Activated naive CD4-positive, alpha-beta T cell treated with anti-CD3 and anti-CD28 coated beads, Interleukin-2, amount 50 U/mL, for 72 hours (primary cell): ENCODE measurements at places on chromosomes 3 and 15.

DNA sequence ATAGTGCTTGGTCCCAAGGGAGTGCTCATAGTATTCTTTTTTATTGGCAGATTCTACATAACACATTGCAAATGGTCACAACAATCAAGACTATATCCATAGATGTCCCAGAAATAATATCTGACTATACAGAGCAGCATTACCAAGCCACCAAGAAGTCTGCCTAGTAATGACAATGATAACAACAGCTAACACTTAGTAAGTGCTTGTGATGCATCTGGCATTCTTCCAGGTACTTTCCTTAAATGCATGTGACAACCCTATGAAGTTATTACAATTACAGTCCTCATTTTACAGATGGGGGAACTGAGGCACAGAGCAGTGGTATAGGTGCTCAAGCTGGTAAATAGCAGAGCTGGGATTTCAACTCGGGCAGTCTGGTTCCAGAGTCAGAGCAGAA lies 49.6 kb upstream of the ICE2 start:
- no peak for DNase-seq

DNA sequence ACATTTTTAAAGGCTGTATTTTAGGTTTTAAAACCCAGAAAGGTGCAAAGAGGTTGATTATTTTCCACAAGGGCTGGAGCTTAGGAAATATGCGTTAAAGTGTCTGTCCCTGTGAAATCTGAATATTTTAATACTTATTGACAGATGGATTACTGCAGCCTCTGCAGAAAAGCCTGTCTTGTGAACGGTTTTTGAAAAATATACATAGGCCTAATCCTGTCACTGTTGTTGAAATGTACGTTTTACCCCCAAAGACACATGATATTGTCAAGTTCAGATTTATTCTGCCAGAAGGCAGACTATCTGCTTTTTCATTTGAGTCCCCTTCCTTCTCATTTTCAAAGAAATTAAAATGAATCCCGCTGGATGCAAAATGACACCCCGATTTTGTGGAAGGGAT lies 2.2 kb upstream of the BCL6 start:
- DNase-seq: no peak

GRCh38 chr3:126649556-126650092 lies 5.3 kb downstream of the TXNRD3 start:
- no peak for DNase-seq

- DNase-seq: no peak
These were observed 1.1 kb downstream of the NPTN start for GRCh38 chr15:73631915-73632669.

GRCh38 chr15:80679167-80679803 lies 15.8 kb upstream of the ABHD17C start:
- no peak for DNase-seq

GRCh38 chr3:140143367-140144069 lies 208.5 kb downstream of the CLSTN2 start:
- DNase-seq: no peak

DNA sequence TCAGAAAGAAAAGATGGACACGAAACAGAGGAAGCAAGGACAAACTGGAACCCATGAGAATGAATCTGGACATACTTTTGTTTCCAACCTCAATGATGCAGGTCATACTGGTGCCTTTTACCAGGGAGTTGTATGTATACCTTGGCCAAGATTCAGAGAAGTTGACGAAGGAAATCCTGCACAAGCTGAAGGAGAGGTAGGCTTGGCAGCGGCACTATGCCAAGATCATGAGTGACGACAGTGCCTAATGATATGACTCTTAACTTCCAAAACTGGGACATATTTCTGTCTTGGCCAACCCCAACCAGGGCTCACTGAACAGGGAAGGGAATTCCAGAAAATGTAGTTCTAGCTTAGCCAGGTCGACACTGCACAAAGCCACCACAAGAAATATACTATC lies 149.2 kb upstream of the SLCO3A1 start:
- no peak for DNase-seq

GRCh38 chr3:43253294-43253693 lies 33.0 kb upstream of the SNRK start:
- no peak for DNase-seq

- no peak for DNase-seq
These were observed 390.1 kb downstream of the IL20RB start for GRCh38 chr3:137347817-137348368.

DNA sequence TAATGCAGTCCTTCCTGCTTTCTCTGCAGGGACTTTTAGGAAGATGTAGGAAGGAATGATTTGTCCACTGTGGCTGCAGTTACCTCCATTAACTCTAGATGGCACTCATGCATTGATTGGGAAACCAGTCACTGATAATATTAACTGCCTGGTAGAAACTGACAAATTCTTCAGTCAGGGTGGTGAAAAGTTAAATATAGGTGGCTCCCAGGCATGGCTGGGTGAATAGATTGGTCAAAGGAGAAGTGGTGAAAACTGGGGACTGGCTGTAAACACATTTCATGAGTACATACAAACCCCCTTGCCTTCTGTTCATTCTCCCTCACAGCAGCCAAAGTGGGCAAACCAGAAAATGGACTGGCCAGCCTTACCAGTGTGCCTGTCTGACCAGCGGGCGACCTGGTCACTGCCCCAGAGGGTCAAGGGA lies 333.4 kb downstream of the THSD4 start:
- no peak for DNase-seq

- no peak for DNase-seq
These were observed 376.3 kb upstream of the ARHGEF26 start for GRCh38 chr3:153744889-153745288.

DNA sequence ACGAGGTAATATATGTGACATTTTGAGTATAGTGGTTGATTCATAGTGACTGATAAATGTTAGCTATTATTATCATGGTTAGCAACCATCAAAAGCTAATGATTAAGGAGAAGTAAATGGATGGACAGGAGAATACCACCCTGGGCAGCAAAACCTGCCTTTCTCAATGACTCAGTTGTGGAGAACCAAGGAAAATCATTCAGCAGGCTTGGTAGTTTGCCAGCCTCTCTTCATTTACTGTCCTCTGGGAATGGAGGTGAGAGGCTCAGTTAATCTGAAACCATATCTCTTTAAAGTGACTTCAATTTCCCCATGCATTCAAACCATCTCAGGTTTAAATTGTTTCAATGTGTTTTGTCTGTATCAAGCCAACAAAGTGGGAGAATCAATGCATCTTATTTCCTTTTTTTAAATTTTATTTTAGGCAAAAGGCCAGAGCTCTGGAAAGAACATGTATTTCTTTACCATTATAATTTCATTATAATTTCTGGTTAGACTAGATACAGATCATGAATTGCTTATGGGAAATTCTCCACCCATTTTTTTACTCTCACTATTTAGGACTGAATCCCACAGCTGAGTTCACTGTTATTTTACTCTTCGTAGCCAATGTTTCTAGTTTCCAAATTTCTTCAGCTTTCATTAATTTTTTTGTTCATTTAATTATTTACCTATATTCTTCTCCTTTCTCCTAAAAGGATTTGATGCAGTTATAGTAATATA lies 2.7 kb downstream of the TM4SF18 start:
- no peak for DNase-seq

- no peak for DNase-seq
These were observed 53.4 kb downstream of the LARS2 start for GRCh38 chr3:45441584-45442310.

- DNase-seq: no peak
These were observed 89.2 kb upstream of the MEF2A start for GRCh38 chr15:99476413-99477222.

DNA sequence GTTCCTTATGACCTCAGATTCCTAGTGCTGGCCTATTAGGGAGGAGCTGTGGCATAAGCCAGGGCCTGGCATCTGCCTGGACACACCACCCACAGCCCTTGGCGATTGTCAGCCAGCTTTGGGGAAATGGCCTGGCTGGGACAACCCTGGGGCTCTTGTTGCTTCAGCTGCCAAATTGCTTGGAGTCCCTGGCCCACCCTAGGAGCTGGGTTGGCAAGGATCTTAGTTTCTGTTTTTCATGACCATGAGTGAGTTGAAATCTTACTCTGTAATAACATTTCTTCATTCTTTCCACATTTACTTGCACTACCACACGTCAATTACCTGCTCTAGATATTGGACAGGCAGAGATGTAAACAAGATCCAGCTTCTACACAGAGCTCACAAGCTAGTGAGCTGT lies 1.9 kb upstream of the MYZAP start:
- DNase-seq: no peak

- DNase-seq: peak; percentile 8
These were observed 8.8 kb downstream of the BCL6 start for GRCh38 chr3:187736418-187736871.

- DNase-seq: peak; percentile 36
These were observed 35.2 kb downstream of the SLC6A20 start for GRCh38 chr3:45760878-45761711.

DNA sequence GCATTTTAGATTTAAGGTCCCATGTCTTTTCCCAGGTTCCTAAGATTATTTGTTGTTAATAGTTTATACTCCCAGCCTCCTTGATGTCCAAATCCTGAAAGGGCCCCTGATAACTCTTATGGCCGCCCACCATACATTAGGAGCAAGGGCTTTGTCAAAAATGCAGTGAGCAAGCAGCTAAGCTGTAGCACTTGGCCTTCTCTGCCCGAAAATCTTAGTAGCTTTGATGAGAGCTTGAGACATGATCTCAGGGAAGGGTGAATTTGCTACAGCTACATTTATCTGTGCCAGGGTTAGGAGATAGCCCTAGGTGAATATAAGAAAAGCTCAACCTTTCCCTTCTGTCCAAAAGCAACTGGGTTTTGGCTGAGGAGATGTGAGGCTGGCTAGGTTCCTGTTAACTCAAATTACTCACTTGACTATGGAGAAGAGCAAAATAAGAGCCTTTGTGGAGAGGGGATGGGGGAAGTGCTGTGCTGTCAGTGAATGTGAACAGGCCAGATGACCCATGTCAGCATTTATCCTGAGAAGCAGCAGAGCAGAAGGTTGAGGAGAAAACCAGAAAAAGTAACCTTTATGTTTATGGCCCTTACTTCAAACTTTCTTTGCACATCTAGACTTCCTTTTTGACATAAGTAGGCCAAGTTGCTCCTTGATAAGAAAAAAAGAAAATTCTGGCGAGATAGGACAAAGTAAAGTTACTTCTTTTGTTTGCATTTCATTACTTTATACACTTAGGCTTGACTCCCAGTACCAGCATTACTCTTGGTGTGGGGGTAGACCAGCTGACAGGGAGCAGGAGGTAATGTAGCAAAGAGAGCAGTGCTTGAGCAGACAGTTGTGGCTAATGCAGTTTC lies 21.1 kb downstream of the MAPK6 start:
- no peak for DNase-seq

GRCh38 chr15:36832774-36833463 lies 253.5 kb downstream of the CDIN1 start:
- DNase-seq: no peak

DNA sequence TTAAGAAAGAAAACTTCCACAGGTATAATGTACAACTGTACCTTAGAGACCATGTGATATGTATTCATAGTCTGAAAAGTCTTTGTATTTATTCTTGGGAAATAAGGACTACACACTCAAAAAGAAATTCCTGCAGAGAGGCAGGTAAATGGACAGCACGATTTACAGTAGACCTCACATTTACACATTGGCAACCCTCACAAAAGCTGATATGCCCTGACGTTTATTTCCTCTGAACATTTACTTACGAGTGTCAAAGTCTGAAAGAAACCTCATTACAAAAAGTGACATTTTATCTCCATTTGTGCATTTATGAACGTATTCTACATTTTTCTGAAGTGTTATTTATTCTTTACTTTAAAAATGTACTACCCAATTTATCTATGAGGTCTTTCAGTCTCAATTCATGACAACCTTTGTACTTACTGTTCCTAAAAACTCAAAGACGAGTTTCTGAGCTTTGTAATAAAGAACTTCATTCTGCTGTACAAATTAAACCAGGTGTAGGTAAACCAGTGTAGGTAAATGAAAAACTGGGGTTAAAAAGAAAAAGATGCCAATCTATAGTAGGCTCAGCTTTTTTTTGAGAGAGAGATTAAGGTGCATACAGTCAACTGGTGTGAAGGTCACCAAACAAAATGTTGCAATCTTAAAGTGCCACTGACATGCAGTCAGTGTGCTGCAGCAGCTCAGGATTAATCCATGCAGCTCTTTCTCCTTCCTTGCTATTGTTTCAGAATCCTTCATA lies 44.3 kb downstream of the THRB start:
- DNase-seq: no peak

- DNase-seq: no peak
These were observed 85.5 kb downstream of the LARS2 start for GRCh38 chr3:45473841-45474240.

DNA sequence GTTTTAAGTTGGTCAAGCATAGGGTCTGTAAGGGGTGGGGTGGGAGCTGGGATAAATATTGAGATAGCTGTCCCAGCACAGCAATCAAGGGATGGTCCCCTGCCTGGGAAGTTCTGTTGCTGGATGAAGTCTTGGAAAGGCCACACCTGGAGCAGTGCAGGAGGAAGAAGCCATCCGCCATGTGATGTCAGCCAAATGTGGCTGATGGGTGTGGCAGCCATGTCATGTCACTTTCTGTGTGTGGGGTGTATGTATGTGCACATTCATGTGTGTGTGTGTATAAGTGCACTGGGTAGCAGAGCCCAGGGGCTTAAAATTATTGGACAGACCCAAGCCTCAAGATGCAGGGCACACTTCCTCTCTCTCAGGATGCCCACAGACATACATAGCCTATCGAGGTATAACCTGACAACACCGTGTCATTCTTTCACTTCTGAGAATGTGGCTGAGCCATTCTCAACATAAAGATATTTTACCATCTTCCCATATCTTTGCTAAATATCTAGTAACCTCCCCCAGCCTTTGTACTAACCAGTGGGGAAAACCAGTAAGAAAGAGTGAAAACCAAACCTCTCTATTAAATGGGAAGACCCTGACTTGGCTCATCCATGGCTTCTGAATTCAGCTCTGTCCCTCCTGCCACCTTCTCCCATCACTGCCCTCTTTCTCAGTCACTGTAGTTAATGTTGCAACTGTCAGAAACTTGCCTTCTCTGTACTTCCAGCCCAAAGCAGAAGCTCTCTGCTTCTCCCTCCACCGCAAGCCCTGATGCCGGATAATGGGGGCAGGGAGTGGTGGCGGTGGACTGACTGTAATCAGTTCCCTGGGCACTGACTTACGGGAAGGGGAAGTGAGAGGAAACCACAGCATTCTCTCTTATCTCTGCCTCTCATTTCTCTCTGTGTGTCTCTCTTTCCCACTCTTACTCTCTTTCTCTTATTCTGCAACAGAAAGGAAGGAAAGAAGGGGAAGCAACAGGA lies 11.2 kb downstream of the TNFSF10 start:
- peak; percentile 63 for DNase-seq

DNA sequence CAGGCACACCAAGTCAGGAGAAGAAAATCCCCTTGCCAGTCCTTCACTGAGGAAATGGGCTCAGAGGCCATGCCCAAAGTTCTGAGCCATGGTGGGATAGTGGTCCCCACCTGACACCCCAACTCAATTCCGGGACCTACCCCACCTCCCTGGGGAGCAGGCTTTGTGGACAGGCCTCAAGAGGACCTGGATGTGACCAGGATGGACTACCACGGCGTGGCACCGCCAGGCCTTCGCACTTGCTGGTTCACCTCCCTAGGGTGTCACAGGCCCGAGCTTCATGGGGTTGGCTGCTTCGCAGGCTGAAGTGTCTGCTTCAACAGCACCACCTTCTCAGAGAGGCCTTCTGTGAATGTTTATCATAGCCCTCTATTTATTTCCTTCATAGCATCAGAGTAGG lies 31.7 kb downstream of the POC1A start:
- DNase-seq: no peak

- DNase-seq: no peak
These were observed 215.5 kb upstream of the KCNMB2 start for GRCh38 chr3:178320456-178321351.
